ENCODE measurements at places on chromosomes 3 and 15.

GRCh38 chr3:78141269-78141668 lies 1101.4 kb downstream of the ROBO2 start:
- no peak for DNase-seq

GRCh38 chr3:11240496-11240895 lies 31.7 kb upstream of the ATG7 start:
- no peak for DNase-seq

GRCh38 chr3:165624761-165625160 lies 212.5 kb downstream of the BCHE start:
- no peak for DNase-seq

- no peak for DNase-seq
These were observed 27.6 kb upstream of the GAP43 start for GRCh38 chr3:115595611-115596275.

GRCh38 chr3:134311265-134311664 lies 60.6 kb upstream of the RYK start:
- DNase-seq: no peak

- DNase-seq: no peak
These were observed 15.9 kb upstream of the HES1 start for GRCh38 chr3:194119831-194120590.

DNA sequence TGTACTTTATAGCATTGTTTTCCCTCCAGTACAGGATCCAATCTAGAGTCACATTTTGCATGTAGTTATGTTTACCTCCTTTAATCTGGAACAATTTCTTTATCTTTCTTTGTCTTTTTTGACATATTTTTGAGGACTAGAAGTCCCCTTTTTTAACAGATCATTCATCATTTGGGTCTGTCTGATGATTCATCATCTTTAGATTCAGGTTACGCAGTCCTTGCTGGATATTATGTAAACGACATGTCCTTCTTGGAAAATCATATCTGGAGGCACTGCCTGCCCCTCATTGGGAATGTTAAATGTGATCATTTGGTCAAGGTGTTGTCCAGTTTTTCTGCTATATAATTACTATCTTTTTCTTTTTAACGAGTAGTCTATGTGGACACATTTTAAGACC lies 18.3 kb downstream of the TGM4 start:
- DNase-seq: no peak

DNA sequence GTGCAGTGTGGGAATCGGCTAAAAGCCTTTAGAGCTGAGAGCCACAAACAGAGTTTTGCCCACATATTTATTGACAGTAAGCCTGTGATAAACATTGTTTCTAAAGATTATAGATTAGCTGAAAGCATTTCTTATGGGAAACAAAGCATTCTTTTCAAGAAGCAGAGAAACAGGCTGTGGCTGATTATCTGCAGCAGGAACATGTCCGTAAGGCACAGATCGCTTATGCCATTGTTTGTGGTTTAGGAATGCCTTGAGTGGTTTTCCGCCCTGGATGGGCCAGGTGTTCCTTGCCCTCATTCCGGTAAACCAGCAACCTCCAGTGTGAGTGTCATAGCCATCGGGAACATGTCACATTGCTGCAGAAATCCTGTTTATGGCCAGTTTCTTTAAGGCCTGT lies 12.5 kb downstream of the XYLB start:
- no peak for DNase-seq

- DNase-seq: no peak
These were observed 12.4 kb downstream of the IREB2 start for GRCh38 chr15:78450285-78450858.

DNA sequence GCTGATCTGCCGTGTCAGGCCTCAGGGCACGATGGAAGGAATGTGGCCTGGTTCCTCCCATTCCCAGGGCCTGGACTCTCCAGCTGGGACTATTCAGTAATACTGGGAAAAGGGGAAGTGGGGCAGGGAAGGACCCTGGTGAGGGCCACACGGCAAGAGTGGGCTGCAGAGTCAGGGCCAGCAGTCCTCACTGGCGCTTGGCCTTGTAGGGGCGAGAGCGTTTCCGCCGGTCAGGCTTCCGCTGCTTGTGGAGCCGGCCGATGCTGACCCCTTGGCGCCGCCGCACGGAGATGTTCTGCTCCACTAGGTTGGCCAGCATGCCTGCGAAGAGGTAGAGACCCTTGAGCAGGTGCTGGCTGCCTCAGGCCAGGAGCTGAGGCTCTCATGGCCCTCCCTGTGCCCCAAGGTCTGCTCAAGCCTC lies 42.8 kb downstream of the SEMA3G start:
- DNase-seq: no peak

DNA sequence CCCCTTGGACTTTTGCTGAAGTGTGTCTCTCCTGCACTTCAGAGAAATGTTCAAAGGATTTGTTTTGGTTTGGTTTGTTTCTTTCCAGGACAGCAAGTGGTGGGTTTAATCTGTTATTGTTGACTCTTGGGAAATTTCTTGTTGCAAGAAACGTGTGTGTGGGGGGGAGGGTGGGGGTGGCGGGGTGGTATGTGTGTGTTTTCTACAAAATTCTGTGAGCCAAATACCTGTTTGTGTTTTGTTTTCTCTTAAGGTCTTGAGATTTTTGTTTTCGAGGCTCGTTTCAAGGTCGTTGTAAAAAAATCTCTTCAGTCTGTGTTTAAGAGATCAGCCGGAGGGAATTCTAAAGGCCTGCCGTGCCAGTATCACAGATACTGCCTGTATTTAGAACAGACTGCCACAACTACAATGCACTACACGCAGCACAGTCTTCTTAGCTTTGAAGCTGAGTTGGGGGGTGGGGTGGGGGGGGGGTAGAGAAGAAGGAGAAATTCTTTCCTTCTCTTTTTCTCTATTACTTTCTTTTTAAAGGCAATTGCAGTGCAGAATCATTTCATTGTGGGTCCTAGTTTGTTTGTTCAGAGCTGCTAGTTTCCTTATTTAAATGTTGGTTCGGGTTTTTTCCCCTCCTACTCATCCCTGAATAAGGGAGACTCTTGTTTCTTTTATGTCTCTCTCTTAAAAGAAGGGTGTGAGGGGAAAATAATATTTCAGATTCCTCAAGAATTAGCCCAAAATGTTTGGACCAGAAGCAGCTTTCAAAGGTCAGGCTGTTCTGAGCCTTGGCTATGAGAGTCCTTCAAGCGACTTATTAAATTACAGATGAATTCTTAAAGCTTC lies 1.4 kb upstream of the BCL6 start:
- DNase-seq: no peak

GRCh38 chr3:183390844-183391243 lies 37.6 kb downstream of the MCF2L2 start:
- DNase-seq: no peak

- no peak for DNase-seq
These were observed 3.4 kb upstream of the ATP2B2 start for GRCh38 chr3:10508619-10509260.

- DNase-seq: no peak
These were observed 242.8 kb downstream of the BBX start for GRCh38 chr3:107765524-107765923.

DNA sequence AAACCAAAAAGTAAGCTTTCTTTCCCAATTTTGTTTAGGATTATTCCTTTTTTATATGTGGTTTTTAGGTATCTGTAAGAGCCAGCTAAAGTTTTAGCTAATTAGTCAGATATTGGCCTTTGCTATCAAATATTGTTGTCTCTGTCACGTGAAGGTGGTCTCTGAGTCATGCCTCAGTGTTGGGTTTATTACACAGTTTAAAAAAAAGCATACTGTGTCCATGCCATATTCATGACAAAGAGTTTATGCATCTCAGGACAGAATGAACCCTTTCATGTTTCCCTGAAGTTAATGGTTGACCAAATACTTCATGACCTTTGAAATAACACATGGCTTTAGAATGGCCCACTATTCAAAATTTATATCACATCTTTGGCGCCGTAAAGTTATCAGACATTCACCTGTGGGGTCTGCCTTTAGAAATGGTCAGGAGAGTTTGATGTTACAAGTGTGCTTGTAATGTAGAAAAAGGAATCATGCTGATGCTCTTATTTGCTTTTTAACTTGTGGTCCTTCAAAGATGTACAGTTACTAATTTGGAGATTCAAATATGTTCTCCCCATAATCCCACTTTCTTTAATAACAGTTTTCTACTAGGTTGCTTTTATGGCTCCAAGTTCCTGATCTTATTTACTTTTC lies 101.5 kb downstream of the MYRIP start:
- no peak for DNase-seq

DNA sequence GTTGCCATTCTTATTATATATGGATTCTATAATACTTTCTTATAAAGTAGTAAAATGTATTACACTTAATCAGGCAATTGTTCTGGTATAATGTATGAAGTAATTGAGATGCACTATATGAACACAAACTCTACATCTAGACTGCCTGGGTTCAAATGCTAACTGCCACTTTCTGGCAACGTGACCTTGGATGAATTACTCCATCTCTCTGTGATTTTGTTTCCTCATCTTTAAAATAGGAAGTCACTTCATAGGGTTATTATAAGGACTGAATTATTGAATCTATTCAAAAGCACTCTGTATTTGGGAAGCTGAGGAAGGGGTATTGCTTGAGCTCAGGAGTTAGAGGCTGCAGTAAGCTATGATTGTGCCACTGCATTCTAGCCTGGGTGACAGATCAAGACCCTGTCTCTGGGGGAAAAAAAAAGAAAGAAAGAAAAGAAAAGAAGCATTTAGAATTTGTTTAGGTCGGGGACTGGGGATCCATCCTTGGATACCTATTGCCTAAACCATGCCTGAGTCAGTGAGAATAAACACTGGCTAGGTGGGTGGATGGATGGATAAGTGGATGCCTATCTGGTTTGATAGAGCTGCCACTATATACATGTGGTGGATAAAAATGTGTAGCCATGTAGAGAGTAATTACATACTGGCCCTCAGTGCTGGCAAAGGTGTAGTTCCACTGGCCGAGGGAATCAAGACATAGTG lies 2.5 kb downstream of the TM4SF1 start:
- DNase-seq: no peak

DNA sequence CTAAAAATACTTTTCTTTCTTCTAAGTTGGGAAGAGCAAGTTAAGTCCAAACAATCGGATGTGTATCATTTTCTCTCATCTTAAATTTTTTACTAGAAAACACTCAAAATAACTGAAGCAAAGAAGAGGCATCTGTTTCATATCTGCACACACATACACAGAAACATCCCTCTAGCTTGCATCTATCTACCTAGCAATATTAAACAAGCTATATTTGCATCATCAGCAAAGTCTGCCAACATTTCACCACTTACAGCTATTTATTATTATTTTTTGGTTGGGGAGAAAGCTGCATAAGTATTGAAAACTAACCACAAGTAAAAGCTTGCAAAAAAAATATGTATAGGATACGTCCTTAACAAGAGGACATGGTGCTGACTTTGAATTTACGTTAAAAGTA lies 1.9 kb downstream of the GOLIM4 start:
- DNase-seq: no peak

DNA sequence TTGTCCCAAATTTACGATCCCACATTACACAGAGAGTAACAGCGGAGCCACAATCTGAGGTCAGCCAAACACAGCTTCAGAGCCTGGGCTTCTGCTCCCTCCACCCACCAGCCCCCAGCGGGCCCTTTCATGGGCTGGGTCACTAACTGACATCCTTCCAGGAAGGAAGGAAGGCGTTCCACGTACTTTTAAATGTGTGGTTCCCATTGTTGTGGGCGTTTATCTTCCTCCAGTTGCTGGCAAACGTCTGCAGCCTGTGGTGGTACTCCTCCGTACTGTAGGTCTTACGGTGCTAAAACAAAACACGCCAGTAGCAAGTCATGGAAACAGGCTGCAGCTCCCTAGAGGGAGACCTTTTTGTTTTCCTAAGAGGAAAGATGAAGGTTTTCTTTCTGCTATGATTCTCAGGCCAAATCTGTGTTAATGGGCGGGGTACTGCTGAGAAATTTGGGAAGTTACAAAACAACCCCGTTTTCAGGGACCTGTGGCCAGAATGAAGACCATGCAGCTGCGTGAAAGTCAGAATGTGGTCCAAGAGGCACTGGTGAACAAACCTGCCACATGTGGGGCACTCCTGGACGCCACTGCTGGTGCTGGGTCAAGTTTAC lies 7.6 kb downstream of the CTSH start:
- no peak for DNase-seq

GRCh38 chr3:34396956-34397355 lies 598.5 kb downstream of the PDCD6IP start:
- DNase-seq: no peak

DNA sequence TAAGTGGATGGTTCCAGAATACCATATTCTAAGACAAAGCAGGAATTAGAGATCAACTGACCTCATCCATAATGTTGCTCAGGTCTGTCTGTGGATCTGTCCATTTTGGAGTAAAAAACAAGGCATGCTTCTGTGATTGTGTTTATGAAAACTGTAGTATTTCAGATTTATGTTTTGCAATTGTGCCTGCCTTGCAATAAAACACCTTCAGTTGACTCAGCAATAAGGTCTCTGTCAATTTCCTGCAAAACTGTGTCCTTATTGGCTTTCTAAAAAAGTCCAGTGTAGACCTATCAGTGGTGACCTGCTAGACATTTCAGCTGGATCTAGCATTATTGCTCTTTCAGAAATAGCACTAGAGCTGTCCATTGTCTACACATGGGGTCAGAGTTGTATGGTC lies 409.5 kb upstream of the AZI2 start:
- no peak for DNase-seq

- no peak for DNase-seq
These were observed 112.5 kb downstream of the FOXB1 start for GRCh38 chr15:60116456-60117089.

- no peak for DNase-seq
These were observed 19.5 kb downstream of the ANKUB1 start for GRCh38 chr3:149772861-149773260.

- DNase-seq: no peak
These were observed 494.0 kb upstream of the TGFBR2 start for GRCh38 chr3:30112411-30112810.

DNA sequence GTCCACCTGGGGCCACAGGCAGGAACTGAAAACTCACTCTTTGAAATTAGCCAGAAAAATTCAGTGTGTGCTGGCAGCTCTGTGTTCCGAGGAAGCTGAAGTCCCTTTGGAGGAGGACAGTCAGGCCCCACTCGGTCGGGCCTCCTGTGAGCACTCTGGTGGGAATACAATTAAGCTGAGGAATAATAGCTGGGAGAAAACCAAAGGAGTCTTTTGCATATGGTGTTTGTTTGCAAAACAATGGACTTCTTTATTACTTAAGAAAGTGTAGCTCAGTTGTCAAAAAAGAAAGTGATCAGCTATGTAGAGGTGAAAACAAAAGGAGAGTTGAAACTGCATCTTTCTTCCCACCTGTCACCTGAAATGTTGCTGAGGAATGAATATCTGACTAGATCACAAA lies 202.5 kb downstream of the MEIS2 start:
- DNase-seq: no peak

GRCh38 chr3:25620493-25620892 lies 44.2 kb downstream of the TOP2B start:
- DNase-seq: no peak

DNA sequence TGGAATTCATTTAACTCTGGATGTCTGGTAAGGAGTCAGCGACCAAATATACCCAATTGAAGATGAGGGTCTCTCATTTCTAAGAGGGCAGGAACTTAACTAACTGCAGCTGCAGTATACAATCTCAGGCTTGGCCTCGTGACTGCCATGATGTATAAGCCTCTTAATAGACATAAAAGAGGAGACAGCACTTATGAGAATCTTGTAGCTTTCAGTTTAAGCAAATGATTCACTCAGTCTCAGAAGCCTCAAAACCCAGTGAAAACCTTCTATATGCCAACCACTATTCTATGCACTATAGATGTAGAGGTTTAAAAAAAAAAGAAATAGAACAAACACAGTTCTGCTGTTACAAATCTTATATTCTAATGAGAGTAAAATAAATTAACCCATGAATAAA lies 513.9 kb downstream of the TBL1XR1 start:
- DNase-seq: no peak
